Muscle of arm (tissue), 14 donors: ENCODE measurements at places on chromosomes 6 and 20. TPM values are rescaled to one million over a fixed set of nuclear protein-coding genes. Genes with fewer than 3 reads are reported as not detected.

- DNase-seq: no peak
Measured at GRCh38 chr6:51910851-51911250, 176.6 kb downstream of the PKHD1 start.

DNA sequence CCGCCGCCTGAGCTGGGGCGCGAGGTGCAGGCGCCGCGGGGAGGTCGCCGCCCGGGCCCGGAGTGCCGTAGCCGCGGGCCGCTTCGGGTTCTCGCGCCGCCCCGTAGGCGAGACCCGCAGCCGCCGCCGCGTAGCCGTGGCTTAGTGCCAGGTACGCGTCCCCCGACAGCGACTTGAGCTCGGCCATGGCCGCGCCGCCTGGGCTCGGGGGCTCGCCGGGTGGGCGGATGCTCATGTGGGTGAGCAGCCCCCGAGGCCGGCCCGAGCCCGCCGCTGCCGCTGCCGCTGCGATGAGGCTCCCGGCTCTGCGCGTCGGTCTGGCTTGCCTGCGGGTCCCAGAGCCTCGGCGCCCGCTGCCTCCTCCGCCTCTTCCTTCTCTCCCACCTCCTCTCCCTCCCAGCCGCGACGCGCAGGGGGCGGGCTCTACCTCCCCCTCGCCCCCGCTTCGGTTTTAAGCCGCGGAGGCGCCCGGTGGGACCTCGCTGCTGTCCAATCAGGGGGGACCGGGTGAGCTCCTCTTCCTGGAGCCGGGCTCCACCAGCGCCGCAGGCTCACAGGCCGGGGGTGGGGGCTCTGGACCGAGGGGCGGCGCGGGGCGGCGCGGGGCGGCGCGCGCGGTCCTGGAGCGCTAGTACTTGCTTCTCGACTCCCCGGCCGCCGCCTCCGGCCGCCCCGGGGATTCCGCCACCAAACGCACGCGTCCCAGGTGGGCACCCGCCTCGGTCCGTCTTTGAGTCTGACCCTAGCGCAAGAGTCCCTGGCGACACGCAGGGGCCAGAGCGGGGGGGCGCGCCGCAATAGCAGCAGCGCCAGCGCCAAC is at the start of gene BHLHE23:
Gene BHLHE23, minus strand, starts transcription at position 425 of the 820 bp plus-strand sequence. Its CDS starts 190 bp downstream, at position 235.
- DNase-seq: peak; percentile 37

DNA sequence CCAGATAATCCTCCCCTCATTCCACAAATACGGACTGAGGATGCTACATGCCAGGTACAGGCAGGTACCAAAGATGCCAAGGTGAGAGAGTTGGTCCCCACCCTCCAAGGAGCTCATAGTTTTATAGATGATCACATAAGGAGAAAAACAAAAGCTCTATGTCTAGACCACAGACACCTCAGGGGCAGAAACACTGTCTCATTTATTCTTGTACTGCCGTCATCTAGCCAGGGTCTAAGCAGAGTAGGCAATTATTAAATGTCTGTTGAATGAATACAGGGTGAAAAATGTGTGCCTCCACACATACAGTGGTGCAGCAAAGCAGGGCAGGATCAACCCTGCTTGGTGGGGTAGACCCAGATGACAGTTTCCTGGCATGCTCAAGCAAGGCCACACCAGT is 439.8 kb upstream of the JARID2 start:
- no peak for DNase-seq

- DNase-seq: no peak
Measured at GRCh38 chr20:7817286-7817685, 123.0 kb downstream of the HAO1 start.

GRCh38 chr6:77470983-77471382 is 7.7 kb upstream of the HTR1B start:
- no peak for DNase-seq

GRCh38 chr6:15413466-15414234 is 167.8 kb downstream of the JARID2 start:
- DNase-seq: no peak

- no peak for DNase-seq
Measured at GRCh38 chr6:134984821-134985220, 34.9 kb upstream of the ALDH8A1 start.

Gene C20orf144
- 0.10 TPM for polyA plus RNA-seq

Gene ASIP
- not detected for polyA plus RNA-seq
